ENCODE measurements at places on chromosomes 13 and 19.

- DNase-seq, result no peak
Measured at GRCh38 chr13:101917833-101918661, 465.6 kb downstream of the ITGBL1 start.

GRCh38 chr19:7294558-7295212 is 471 bp upstream of the INSR start:
- DNase-seq, result peak; percentile 69

DNA sequence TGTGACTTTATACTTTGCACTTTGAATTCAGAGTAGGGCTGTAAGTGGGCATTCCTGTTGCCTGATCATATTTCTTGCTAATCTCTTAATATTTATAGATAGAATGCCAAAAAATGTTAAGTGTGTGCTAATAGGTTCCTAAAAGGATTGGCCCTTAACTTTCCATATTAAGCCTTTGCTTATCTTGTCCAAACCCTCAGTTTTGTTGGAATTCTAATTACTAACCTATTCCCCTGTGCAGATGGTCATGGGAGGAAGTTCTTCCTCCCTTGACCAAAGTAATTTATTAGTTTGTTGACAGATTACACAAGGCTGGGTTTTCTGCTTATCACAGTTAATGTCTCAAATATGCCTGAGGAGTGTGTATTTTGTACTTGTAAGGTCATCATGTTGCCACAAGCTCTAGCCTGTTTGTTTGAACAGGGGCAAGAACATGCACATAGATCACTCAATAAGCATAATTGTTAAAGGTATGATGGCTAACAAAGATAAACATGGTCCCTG is 541.1 kb upstream of the SPRY2 start:
- DNase-seq, result no peak

DNA sequence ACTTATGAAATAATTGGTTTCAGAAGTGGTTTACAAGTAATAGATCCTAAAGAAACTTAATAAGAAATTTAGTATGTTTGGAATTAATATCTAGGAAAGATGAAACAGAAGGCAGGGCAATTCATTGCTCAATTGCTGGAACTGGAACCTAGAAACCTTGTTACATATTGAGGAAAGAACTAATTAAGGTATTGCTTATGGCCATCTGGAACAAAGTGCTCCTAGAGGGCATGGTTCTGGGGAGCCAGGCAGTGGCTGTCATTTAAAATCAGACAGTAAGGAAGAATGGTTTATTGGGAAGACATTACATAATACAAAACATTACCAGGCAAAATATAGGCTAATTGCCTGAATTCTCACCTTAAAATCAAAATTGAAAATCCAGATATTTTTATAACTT is 224.1 kb downstream of the SLITRK6 start:
- no peak for DNase-seq

GRCh38 chr13:21413013-21413412 is 46.1 kb downstream of the ZDHHC20 start:
- DNase-seq, result no peak

DNA sequence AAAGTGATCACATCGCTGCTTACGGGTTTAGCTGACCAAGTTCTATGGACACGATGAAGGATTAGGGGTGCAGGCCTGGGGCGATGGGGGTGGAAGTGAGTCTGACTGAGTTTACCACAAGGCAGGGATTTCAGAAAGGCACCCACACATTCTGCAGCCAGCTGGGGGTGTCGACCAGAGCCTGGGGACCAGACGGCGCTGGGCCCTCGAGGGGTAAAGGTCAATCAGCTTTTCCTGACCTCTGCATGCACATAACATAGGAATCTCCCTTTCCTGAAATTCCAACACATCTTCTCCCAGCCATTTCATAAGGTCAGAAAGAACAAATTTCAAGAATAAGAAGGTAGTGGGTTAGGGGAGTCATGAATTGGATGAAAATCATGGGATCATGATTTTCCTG is 92.0 kb downstream of the ZNF536 start:
- DNase-seq, result no peak

Measured in uterus (tissue), 4 donors.